HAP-1 (cell line): ENCODE measurements at places on chromosomes 5 and 9.

DNA sequence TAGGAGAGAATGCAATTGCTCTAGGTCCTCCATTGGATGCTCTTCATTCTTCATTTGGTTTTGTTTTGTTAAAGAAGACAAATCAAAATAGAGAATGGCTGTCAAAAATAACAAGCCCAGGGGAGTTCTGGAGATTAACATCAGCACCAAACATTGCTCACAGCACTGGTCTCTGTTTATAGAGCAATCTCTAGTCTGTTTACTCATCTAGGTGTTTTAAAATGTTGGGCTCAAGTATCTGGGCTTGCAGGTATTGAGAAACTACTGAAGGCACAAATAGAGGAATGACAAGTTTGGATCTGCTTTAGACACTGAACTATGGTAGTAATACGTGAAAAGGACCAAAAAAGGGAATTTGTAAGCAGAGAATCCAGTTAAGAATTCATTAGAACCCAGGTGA, 77.0 kb upstream of the TMC1 start:
- DNase-seq = no peak

DNA sequence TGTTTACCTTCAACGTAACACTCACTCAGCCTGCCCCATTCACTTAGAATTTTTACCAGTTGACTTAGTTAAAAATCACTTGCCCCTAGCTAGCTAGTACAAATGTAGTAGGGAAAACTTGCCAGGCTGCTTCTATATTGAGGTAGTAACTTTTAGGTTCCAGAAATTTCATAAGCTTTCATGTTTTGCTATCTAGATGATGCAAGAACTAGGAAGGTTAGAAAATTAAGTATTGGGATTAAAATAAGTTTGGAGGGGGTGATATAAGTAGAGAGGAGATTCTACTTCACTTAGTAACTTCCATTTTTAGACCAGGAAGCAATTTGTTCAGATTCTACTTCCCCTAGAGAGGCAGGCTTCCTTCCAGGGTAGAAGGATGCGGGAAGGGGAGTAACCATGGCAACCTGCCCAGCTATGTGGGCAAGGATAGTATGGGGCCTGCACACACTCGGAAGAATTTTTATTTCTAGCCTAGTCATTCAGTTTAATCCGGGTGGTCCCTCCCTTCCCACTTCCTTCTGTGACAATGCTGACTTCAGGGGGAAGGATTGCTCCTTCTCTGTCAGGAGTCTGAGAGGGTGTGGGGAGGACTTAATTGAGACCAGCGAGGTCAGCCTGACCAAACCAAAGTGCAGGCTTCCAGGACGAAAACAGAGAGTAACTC, 4.2 kb downstream of the DAB2 start:
- no peak for DNase-seq

GRCh38 chr5:175654339-175654738, 3.5 kb upstream of the HRH2 start:
- no peak for DNase-seq

DNA sequence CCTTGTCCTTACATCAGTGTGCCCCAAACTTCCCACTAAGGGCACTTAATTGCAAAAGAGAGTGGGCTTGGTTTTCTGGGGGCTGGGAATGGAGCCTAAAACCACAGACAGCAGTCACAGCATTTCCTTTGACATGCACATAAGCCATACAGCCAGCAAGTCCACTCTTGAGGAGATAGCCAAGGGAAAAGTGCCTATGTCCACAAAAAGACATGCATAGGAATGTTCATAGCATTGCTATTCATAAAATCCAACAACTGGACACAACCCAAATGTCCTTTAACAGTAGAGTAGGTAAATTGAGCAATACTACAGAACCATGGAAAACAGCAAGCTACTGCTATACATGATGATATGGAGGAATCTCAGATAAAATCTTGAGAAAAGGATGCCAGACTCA, 11.7 kb upstream of the FAT2 start:
- no peak for DNase-seq

DNA sequence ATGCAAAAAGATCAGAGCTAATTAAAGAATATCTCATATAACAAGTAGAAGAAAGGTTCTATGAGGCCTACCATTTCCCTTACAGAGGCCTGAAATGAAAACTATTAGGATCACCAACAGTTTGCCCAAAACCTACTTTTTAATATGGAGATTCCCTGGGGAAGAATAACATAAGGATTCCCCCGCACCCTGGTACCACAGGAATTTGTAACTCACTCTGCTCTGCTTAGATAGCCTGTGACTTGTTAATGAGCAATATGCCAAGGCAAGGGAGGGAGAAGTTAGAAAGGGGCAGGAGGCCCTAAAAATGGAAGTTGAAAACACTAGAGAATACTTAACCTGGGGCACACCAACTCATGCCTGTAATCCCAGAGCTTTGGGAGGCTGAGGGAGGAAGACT, 107.0 kb downstream of the CDH6 start:
- DNase-seq = no peak

GRCh38 chr5:180396926-180397325, 43.8 kb upstream of the GFPT2 start:
- no peak for DNase-seq

GRCh38 chr9:104326912-104327311, 177.2 kb upstream of the OR13F1 start:
- no peak for DNase-seq

GRCh38 chr9:36530224-36530623, 42.5 kb upstream of the MELK start:
- no peak for DNase-seq

DNA sequence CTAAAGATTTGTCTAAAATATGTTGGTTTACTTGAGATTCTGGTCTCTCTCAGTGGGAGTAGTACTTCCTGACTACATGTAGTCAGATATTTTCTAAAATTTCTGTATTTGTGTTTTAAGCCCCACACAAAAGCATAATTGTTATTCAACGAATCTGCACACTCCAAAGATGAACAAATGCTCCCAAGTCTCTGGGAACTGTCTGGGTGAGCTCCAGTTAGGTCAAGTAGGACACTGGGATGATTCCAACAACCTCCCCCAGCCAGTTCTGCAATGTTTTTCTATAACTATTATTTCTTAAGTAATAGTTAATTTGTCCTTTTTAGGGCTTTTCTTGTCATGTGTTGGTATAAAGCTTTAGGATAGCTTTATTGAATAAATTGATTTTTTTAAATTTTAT, 174.6 kb downstream of the FAM174A start:
- DNase-seq = no peak

DNA sequence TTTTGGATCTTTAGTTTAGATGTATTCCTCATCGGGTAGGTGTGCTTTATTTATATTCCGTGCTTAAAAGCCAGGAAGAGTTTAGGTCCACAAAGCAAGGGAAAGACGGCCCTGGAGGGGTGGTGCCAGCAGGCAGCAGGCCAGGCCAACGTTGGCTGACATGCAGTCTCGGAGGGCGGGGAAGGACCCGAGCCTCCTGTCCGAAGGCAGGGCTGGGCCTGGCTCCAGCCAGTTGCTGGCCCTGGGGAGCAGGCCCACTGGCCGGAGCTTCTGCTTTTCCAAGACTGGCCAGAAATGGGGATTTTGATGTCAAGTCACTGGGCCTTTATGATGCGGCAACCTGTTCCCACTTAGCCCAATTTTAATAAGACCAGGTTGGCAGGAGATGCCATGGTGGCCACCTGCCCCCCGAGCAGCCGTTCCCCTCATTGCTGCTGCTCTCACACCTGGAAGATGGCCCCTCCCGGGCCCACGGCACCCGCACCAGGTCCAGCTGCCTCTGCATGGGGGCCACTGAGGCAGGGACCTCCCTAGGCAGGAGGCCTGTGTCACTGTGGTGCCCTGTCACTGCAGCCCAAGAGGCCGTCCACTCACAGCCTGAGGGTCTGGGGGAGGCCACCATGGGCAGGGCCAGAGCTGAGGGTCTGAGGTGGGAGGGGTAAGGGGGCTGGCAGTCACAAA, 23.2 kb downstream of the LPCAT1 start:
- DNase-seq = no peak

DNA sequence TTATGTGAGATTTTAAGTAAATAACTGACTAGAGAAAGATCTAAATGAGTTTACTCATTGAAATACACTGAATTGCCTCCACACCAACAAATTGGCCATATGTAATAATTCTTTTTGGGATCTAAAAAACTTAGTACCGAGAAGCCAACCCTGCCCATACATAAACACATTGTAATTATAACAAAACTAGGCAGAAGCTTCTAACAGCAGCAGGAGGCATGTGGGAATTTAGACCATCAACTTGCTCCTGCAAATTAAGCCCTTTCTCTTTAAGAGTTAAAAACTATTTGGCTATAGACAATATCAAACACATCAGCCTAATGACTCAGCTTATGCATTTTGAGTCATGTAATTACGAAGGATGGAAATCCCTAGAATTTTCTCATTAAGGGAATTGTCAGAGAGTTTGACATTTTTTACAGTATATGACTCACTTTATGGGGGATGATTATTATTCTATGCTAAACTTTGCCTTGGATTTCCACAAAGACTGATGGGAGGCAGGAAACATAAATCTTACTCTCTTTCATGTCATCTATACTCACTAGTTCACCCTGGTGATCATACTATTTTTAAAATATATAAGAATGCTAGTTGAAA, 1.0 kb downstream of the IL7R start:
- DNase-seq = no peak

GRCh38 chr9:104882566-104882965, 45.4 kb downstream of the ABCA1 start:
- DNase-seq = no peak

- DNase-seq = no peak
Measured at GRCh38 chr5:172044631-172045314, 38.3 kb upstream of the FBXW11 start.

DNA sequence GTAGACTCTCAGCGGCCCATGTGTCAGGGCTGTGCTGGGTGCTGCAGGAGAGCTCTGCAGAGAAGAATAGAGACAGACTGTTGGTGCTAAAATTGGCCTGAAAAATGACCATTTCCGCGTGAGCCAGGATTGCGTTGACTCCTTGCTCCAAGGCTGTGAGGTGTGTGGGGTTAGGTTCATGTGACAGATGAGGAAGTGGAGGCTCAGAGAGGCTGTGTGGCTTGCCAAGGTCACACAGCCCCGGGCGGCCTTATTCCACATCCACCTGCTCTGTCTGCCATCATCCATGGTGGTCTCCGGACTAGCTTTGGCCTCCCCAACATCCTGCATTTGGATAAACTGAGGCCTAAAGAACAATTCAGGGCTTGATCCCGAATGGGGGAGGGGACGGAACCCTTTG, 15.2 kb downstream of the NEK6 start:
- DNase-seq = no peak

DNA sequence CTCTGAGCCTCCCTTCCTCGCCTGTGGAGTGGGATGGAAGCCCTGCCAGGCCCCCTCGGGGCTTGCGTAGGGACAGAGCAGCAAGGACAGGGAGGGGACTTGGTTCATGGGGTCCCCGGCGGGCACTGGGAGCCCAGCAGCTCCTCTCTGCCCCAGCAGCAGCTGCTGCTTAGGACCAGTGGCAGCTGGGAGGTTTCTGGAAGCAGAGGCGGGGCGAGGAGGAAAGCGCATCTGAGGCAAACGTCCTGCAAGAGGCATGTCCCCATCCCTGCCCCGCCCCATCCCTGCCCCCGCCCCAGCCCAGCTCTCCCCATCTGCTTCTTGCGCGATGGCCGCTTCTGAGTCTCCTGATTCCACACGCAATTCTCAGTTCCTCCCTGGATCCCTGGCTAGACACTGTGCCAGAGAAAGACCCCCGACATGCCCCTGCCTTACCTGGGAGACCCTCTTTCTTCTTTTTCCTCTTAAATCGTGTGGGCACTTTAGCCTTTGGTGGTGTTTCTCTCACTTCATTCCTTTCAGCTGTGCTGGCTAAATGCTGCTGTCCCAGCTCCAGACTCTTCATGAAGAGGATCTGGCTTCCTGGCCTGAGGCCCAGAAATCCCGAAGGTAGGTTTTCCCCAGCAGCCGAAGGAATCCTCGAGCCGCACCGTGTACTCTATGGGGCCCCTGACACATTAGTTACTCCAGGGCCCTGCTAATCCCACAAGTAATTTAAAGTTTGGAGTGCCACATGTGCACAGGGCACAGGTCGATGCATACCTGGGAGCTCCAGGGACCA, 4.4 kb upstream of the OR2S2 start:
- DNase-seq = no peak

DNA sequence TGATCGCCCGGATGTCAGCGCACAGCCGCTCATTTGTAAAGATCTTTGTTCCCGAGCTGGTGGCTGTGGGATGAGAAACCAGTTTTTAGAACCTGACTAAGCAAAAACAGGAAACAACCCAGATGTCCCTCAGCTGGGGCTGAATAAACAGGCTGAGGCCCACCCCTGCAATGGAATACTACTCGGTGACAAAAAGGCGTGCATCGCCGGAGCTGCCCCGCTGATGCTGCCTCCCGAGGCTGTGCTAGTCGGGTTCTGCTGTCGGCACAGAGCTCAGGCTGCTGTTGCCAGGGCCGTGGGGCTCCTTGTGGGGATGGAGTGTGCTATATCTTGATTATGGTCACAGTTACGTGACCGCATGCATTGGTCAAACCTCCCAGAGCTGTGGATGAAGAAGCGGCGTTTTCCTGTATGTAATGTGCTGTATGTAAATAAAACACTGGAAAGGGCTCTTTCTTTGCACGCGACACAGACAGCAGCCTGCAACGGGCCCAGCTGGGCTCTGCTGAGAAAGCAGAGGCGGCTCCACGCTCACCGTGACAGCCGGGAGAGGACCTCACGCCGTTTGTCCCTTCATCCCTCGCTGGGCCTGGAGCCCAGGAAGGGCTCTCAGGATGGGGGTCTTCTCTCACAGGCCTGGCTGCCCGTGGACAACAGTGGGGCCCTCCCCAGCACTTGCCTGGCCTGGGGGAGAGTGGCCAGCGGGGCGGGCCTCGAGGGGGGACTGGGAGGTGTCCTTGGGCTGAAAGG, 51.5 kb upstream of the RNU6ATAC start:
- DNase-seq = no peak

GRCh38 chr9:127680846-127681245, 25.9 kb upstream of the CFAP157 start:
- no peak for DNase-seq

DNA sequence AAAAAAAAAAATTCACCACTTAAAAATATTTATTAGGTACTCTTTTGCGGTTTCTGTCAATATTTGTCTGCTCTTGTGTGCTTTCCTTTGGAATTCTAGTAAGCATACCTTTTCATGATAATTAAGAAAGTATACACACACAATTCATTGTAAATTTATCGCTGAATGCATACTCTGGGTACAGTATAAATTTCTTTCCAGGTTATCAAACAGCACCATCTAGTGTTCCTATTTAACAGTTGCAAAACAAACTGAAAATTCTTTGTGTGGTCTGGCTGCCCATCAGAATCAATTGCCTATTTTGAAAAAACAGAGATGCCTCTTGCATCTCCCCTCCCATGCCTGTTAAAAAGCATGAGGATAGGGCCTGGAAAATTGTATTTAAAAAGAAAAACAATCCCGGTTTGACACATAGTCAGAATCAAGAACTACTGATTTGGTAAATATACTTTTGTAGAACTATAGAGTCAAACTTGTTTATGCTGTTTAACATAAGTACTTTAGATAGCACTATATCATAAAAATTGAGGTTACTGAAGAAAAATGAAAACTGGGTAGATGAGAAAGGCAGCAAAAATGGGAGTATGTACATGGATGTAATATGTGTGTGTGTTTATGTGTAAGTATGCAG, 16.2 kb downstream of the PGGT1B start:
- DNase-seq = no peak
